ENCODE measurements at places on chromosomes 2 and 18. TPM values are rescaled to one million over a fixed set of nuclear protein-coding genes. Genes with fewer than 3 reads are reported as not detected.

DNA sequence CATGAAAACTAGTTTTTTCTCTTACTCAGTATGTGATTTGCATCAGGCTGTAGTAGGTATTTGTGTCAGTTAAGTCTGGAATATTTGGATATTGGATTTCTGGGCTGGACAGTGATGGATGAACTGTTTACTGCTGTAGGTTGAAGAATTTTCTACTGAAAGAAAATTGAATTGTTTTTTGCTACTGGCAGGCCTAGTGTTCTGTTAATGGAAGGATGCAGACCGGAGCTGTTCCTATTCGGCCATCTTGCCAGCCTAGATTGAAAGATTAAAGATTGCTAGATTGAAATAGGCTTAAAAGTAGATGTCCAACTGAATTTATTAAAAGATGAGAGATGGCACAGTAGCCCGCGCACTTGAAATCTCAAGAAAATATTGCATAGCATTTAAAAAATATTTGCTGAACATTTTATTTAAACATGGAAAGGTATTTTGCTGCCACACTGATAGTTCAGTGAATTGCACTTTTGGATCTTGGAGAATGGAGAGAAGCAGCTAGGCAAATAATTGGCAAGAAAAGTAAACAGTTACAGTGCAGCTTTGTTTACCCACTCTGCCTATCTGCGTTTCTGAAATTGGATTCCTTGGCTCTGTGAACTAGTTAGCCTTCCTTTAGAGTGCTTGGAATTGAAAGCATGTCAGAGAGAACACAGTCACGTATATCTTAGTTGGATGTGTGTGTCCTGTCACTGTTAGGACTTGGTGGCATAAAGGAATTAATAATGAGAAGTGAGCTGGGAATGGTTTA, 54.1 kb downstream of the EPB41L5 start:
- H3K27ac ChIP-seq = no peak overlapping the region
- H3K4me3 ChIP-seq = no peak overlapping the region
- H3K36me3 ChIP-seq = no peaks in the 10 kb centered on the region
- no peaks in the 10 kb centered on the region for H3K27me3 ChIP-seq
- H3K4me1 ChIP-seq = no peaks in the 10 kb centered on the region

DNA sequence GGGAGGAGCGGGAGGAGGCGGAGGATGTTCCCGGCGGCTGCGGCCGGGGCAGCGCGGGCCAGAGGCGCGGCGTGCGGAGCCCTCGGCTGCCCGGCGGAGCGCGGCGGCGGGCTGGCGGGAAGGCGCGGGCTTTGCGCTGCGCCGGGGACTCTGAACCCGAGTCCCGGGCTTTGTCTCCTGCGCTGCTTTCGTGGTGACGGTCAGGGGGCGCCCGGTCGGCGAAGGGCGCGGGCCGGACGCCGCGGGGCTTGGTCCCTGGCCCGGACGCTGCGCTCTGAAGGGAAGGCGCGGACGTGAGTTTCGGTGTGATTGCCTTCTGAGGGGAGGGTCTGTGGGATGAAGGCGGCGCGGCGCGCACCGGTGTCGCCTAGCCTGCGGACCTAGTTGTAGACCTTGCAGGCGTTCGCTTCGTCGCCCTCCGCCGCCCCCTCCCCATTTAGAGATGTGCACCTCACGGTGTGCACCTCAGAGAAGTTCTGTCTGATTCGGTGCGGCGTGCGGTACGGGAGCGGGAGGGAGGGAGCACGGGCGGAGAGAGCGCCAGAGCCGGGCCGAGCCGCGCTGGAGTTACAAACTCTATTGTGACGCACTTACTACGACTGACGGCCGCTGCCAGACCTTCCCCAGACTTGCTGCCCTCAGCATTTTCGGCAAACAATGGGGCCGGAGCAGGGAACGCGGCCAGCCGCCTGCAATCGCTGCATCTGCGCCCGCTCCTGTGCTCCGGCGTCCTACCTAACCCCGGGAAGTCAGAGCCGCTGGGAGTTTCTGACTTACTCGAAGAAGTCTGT, 2.1 kb downstream of the BCL2L11 start:
- peaks cover 43% of the 10 kb centered on the region for H3K4me1 ChIP-seq
- H3K27ac ChIP-seq = peak overlapping the region; percentile 56
- H3K27me3 ChIP-seq = no peaks in the 10 kb centered on the region
- H3K36me3 ChIP-seq = peaks cover 18% of the 10 kb centered on the region

DNA sequence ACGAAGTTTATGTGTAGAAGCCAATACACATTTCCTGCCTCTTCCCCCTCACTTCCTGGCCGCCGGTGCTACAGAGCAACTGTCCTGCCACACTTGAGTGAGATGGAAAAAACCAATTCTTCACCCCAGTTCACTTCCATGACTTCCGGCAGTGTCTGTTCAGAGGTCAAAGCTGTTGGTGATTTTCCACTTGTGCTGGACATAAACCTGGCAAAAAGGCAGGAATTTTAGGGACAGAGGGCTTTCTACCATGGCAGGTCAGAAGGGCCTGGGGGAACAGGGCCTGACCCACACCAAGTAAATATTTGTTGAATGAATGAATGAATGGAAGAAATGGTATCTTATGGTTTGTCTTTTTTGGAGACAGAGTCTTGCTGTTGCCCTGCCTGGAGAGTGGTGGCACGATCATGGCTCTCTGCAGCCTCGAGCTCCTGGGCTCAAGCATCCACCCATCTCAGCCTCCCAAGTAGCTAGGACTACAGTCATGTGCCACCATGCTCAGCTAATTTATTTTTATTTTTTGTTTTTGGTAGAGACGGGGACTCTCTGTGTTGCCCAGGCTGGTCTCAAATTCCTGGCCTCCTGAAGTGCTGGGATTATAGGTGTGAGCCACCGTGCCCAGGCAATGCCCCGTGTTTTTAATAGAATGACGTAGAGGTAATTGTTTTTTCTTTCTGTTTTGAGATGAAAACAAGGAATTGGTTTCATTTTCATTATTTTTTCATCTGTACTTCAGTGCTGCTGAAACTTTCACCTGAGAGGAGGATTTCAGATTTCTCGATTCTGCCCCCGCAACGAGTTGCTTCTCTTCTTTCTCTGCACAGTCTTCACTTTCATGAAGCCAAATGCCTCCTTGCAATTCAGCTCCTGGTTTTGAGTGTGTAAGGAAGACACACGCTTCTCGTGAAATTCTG, 48.0 kb upstream of the LPIN2 start:
- no peak for DNase-seq
- no peak overlapping the region for H3K4me3 ChIP-seq
- H3K27ac ChIP-seq = no peak overlapping the region
- no peaks in the 10 kb centered on the region for H3K4me1 ChIP-seq

Gene AGXT
- 0.34 TPM for total RNA-seq

Gene ABI2
- total RNA-seq = 75.6 TPM

GRCh38 chr2:2007551-2008501, 263.5 kb upstream of the PXDN start:
- no peaks in the 10 kb centered on the region for H3K27me3 ChIP-seq
- DNase-seq = no peak
- H3K36me3 ChIP-seq = no peaks in the 10 kb centered on the region
- no peak overlapping the region for H3K4me3 ChIP-seq
- no peaks in the 10 kb centered on the region for H3K4me1 ChIP-seq
- H3K27ac ChIP-seq = no peak overlapping the region

GRCh38 chr2:109031476-109032228, 42.6 kb upstream of the EDAR start:
- no peak overlapping the region for H3K27ac ChIP-seq
- no peak overlapping the region for H3K4me3 ChIP-seq

DNA sequence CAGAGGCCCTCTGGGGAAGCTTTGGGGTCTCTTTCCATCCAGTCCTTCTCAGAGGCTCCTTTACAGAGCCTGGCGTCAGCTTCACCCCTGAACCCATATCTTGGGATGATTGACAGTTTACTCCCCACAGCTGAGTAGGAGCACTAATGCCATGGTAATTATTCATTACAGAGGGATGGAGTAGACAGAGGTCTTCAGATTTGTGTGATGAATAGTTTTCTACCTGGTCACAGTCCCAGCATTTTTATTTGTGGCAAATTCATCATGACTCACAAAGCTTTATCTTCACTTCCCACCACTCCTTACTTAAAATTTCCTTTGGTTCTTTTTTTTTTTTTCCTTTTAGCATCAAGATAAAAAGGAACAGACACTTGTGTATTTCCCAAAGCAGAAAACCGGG, 104.2 kb downstream of the CCDC85A start:
- H3K36me3 ChIP-seq = no peaks in the 10 kb centered on the region
- no peak overlapping the region for H3K27ac ChIP-seq

DNA sequence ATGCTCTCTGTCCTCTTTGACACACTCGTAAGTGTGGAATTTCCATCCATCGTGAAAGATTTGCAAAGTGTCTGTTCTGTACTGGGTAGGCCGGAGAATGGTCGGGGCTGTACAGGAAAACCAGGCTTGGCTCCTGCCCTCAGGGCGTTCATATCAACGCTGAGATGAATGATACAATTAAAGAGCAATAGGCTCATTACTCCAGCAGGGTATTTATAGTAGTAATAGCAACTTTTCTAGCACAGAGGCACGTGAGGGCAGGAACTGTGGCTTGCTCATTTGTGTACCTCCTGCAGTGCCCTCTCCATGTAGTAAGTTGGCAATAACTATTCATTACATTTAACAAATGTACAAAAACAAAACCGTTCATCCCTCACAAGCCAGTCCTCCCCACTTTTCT, 5.3 kb upstream of the NCK2 start:
- H3K27ac ChIP-seq = no peak overlapping the region
- no peaks in the 10 kb centered on the region for H3K36me3 ChIP-seq
- DNase-seq = no peak
- H3K4me1 ChIP-seq = peaks cover 3% of the 10 kb centered on the region

GRCh38 chr2:106839849-106840595, 45.9 kb downstream of the ST6GAL2 start:
- no peak for DNase-seq
- H3K4me3 ChIP-seq = no peak overlapping the region
- H3K27me3 ChIP-seq = no peaks in the 10 kb centered on the region
- H3K4me1 ChIP-seq = no peaks in the 10 kb centered on the region

- H3K27ac ChIP-seq = no peak overlapping the region
- H3K36me3 ChIP-seq = no peaks in the 10 kb centered on the region
- peak; percentile 66 for DNase-seq
- H3K4me1 ChIP-seq = no peaks in the 10 kb centered on the region
- H3K4me3 ChIP-seq = no peak overlapping the region
- H3K27me3 ChIP-seq = no peaks in the 10 kb centered on the region
Measured at GRCh38 chr18:80157708-80158343, 48.8 kb downstream of the ADNP2 start.

DNA sequence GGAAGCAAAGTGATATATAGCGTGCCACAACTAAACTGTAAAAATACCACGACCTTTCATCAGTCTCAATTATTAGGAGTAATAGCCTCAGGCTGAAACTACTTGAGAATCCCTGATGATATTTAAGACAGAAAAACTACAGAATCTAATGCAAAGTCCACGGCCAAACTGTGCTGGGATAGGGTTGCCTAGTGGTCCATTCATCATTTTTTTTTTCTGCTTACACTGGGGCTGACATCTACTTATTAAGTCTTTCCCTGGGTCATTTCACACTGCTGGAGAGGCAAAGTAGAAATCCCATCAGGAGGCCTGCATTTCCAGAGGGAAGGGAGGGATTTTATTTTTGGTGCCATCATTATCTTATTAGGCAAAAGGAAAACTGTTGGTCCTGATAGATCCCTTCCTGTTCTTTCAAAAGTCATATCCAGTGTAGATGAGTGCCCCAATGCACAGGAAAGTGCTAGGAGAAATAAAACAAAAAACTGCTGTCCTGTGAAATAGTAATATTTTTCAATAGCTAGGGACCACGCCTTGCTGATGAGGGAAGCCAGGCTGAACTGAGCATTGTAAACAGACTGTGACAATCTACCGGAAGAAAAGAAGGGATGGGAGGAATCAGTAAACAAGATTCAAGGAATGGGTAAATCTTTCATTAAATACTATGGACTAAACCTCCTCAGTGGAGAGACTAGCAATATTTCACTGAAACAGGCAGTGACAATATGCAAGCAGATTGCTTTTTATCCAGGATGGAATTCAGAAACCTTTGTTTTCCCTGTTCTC, 644.3 kb downstream of the IRS1 start:
- no peak for DNase-seq
- peak overlapping the region; percentile 87 for H3K27ac ChIP-seq
- H3K27me3 ChIP-seq = no peaks in the 10 kb centered on the region

Gene PRLH
- total RNA-seq = not detected
